NCI-H1694 (cell line): ENCODE measurements at places on chromosomes 13 and 19.

DNA sequence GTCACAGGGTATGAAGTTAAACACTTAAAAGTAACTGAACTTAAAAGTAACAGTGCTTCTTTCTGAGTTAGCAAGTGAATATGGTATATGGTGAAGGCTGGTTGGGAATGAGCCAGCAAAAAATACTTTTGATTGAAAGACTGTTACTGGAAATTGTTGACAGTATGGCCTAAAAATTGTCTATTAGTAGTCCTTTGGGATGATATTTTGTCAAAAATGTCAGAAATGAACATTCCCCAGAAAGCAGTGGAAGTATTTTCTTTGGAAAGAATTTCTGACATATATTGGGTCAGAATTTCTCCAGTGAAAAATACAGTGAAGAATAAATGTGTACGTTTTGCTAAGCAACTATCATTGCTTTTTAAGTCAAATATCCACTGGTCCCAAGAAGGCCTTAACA lies 860.5 kb downstream of the PCDH9 start:
- no peak for DNase-seq

GRCh38 chr19:30153326-30154210 lies 211.5 kb downstream of the URI1 start:
- DNase-seq = no peak

DNA sequence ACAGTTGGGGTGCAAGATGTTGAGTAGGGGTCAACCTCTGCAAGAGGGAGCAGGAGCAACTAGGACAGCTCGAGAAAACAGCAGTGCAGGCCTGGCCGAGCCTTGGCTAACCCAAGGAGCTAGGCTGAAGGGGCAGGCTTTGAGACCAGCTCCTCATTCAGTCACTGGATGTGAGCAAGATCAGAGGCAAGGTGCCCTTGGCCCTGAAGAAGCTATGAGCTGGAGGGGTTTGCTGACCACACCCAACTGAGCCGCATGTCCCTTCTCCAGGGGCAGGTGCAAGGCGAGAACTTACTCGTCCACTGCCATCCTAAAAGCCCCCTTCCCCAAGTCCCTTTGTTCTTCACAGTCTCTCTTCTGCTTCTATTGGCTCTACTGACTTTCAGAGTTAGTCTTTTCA lies 126.1 kb upstream of the UBL3 start:
- DNase-seq = no peak

DNA sequence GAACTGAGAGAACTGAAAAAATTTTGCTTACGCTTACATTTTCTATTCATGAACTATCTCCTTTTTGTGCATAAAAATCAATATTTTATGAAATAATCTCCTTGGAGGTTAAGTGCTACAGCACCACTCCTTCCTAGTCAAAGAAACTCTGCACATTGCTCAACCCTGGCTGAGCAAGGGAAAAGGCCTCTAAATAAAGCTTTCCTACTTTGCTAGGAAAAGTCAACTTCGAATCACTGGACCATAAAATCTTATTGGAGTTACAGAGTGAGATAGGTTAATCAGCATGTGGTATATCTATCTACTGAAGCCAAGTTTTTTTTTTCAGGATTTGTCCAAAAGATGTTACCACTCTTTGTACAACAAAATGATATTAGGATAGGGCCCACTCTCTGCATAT lies 57.5 kb upstream of the HMGB1 start:
- no peak for DNase-seq

GRCh38 chr13:110284779-110285484 lies 22.0 kb downstream of the COL4A1 start:
- no peak for DNase-seq

- no peak for DNase-seq
These were observed 24.7 kb downstream of the KEAP1 start for GRCh38 chr19:10478476-10478875.

GRCh38 chr13:53052675-53053074 lies 24.1 kb downstream of the OLFM4 start:
- DNase-seq = no peak

DNA sequence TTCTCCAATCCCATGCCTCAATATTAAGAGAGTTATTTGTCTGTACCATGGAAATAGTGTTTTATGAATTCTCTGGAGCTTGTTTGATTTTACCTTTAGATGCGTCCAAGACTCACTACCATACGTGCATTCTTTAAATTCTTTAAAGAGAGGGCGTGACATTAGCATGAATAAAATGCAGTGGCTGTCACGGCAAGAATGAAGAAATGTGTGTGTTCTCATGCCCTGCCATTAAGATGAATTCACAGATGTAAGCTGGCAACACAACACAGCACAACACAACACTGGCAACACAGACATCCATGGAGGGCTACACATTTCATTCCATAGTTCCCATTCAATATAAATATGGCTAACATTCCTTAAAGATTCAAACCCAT lies 213.4 kb downstream of the ENOX1 start:
- no peak for DNase-seq

DNA sequence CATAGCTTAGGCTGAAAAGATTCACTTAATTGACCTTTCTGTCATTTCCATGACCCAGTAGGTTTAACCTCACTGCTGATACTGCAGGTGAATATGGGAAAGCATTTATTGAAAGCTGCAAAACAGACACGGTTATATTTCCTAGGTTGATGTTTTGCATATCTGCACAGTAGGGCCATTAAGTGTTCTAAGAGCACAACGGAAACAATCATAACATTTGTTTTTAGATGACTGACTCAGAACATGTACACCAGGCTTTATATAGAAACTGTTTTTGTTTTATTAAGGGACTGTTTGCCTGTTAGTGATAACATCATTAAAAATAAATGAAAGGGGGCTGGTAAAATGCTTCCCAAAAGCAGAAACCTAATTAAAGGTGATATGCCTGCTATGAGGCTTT lies 367.8 kb downstream of the DACH1 start:
- no peak for DNase-seq

GRCh38 chr13:108985166-108985565 lies 355.8 kb downstream of the MYO16 start:
- DNase-seq = no peak

DNA sequence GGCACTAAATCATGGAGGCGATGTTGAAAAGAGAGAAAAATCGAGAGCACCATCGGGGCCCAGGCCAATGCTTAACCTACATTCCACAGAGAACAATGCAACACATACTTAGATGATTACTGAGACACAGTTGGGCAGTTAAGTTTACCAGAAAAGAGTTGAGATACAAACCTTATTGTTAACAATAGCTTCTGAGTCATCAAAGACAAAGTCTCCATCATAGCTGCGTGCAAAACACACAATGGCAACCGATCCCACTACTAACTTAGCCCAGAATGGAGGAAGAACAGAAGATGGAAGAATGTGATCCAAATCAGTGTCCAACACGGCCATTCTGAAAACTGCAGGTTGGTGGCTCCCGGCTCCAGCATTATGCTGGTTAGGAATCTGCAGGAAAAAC lies 6.2 kb downstream of the TMTC4 start:
- DNase-seq = no peak

- no peak for DNase-seq
These were observed 10.1 kb downstream of the C19orf38 start for GRCh38 chr19:10858204-10858828.
